ENCODE measurements at places on chromosomes 5 and 9.

DNA sequence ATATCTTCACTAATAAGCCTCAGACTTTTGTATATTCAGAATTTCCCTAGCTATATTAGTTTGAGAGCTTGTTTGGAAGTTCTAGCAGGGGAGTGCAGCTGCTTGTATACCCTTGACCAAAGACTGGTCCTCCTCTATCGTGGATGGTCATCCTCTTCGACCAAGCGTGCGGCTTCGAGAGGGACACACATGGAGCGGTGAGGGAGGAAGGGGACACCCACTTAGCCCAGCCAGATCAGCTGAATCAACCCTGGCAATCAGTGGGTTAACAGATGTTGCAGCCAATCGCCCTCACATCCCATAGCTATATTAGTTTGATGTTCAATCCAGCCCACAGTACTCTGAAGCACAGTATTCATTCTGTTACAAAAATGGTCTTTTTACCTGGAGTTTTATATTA lies 3.2 kb downstream of the CAVIN4 start:
- no peak for DNase-seq

- no peak for DNase-seq
Measured at GRCh38 chr9:91768507-91768906, 181.5 kb downstream of the ROR2 start.

GRCh38 chr5:127718181-127718580 lies 15.0 kb downstream of the CCDC192 start:
- DNase-seq: no peak

DNA sequence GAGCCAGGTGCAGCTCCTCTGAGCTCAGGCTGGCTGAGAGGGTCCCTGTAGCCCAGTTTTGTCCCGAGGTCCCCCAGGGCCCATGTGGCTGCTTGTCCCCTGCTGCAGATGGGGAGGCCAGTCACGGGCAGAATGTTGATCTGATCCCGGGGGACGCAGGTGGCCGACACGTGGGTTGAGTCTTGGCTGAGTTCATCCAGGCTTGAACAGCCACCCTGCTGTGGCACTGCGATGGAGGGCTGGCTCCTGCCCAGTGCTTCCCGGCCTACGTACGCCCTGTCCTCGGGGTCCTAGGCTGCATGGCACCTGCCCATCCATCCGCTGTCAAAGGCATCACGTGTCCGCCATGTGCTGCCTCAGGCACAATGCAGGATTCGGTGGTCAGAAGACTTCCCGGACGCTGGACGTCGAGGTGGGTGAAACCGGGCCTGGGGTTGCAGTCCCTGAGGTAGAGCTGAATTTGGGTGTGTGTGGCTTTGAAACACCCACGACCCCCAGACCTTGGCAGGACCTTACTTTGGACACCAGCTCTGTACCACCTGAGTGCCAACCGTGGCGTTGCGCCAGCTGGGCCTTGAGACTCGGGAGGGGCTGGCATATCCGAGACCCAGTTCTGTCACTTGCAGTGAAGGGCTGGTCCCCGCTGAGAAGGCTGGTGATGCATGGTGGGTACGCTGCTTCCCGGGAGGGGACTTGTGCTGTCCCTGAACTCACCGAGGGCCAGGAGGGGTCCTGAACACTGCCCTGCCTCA lies 22.3 kb downstream of the RXRA start:
- no peak for DNase-seq

GRCh38 chr5:128085413-128085812 lies 1.8 kb downstream of the SLC12A2 start:
- DNase-seq: no peak

GRCh38 chr9:13228431-13228830 lies 51.1 kb downstream of the MPDZ start:
- DNase-seq: no peak

DNA sequence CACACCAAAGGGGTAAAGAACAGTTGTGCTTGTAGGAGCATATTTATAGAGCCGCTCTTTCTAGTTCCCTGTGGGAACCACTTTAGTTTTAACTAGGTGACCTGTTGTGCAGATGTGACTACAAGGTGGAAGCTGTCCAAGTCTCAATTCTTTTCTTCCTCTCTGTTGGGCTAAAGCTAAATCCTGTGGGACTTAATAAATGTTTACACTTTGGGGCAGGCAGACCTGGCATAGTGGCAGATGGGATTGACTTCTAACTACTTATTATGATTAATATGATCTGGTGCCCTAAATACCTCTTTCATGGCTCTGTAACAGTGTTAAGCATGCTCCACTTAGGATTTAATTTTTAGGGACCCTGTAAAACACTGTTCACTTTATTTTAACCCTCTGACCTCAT lies 265.3 kb downstream of the KCTD16 start:
- DNase-seq: no peak

DNA sequence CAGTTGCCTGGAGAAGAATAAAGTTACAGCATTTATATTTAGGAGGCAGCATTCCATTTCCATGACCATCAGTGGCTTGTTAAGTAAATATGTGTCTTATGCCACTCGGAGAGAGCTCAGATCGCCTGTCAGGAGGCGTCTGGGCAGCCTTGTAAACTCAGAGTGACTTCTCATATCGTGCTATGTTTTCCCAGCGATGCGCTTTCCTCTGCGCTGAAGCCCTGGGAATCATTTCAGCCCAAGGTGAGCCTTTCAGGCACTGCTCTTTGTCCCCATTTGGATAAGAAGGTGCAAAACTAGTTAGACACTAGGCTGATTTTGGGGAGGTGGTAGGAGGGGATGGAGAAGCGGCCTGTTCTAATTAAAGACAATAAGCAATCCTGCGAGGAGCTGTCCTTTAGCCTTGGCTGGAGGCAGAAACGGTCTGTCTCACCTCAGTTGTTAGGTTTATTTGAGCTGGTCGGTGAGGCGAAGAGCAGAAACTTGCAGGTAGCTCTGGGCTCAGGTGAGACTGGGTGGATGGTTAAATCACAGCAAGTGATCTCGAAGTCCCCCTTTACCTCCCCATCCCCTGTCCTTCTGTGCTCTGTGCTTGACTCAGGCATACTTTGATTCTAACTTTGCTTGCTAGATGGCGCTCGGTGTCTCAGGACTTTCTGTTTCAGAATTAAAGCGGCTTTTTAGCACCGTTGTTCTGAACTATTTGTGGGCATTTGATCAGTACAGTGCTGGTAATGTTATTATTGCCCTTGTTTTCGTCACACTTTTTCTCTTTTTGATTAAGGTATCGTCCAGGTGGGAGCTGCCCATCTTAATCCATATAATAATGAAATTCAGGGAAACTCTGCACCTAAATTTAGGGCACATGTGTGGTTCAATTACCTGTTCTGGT lies 24.6 kb downstream of the NR2F1 start:
- no peak for DNase-seq

Measured in thymus (tissue), 14 donors.